ENCODE measurements at places on chromosomes 7 and 10.

- H3K27ac ChIP-seq: peak overlapping the region; percentile 79
- peaks cover 3% of the 10 kb centered on the region for H3K27me3 ChIP-seq
- no peaks in the 10 kb centered on the region for H3K36me3 ChIP-seq
- H3K4me3 ChIP-seq: no peak overlapping the region
- DNase-seq: no peak
These were observed 9.5 kb downstream of the FAM241B start for GRCh38 chr10:69639291-69640195.

DNA sequence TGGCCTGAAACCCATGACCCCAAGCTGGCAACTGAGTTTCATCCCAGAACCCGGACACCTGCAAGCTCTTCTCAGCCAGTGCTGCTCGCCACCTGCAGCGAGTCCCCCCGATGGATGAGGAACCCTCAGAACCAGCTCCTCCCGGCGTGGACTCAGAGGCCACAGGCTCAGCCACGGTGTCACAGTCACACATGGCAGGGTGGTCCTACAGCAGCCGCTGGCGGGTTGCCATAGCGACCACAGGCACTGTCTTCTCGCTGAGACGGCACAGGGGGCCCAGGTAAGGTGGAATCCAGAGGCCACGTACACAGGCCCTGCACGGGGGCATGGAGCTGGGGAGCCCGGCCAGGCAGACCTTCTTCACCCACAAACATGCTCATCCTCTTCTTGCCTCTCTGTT lies 53.4 kb downstream of the DPYSL4 start:
- H3K4me3 ChIP-seq: no peak overlapping the region
- no peak for DNase-seq
- no peaks in the 10 kb centered on the region for H3K4me1 ChIP-seq

- H3K27ac ChIP-seq: no peak overlapping the region
- H3K4me1 ChIP-seq: no peaks in the 10 kb centered on the region
- no peak for DNase-seq
- H3K4me3 ChIP-seq: no peak overlapping the region
- no peaks in the 10 kb centered on the region for H3K27me3 ChIP-seq
These were observed 20.2 kb downstream of the FAM204A start for GRCh38 chr10:118321724-118322575.

DNA sequence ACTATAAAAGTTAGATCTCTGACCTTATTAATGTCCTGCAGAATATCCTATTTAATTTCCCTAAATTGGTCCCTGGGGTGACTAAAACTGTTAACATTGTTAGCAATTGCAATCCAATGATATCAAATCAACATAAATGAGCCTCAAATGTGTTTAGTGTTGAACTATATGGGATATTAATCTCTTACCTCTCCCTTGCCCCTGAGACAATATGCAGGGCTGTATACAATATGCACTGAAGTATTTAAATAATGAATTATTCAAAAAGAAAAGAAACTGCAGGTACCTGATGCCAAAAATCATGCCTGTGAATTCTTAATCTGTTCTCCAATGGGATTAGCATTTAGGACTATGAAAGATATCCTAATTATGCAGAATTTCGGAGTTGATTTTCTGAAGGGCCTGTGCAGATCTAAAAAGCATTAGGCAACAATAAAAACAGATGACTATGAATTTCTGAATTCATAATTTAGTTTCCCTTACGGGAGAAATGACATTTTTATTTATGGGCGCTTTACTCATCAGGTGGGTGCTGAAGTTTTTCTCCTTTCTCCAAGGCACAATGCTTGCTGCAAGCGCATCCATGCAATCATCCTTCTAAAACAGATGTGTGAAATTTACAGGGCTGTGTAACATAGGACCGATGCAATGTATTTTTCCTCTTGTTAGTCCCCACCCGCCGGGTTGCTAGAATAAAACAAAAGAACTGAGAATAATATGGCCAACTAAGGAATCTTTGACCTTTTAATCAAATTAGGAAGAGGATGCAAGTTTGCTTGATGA lies 5.4 kb upstream of the C10orf90 start:
- peaks cover 2% of the 10 kb centered on the region for H3K27me3 ChIP-seq
- H3K4me3 ChIP-seq: no peak overlapping the region

DNA sequence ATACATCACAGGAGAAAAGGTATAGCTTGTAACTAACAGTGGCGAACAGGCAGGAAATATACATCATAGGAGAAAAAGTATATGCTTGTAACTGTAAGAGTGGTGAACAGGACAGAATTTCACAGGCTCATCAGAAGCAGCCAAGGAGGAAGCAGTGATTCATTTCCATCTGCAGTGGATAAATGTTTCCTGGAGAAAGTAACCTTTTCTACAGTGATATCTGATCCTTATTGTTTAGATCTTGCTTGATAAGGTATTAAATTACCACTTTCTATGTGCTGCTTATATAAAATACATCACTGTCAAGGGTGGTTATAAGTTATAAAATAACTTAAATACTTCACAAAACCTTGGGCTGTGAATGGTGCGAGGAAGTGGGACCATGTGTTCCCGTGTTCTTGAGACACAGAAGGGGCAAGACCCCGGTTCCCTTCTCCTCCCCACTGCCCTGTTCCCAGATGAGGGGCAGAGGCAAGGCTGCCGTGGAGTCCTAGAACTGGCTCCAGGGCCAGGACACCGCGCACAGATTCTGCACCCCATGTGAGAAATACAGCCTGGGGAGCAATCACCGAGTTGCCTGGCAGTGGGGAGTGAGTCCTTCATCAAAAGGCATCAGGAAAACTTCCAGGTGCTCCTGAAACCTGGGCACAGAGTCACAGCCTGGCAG lies 135.2 kb downstream of the DIP2C start:
- H3K4me3 ChIP-seq: no peak overlapping the region
- H3K27ac ChIP-seq: no peak overlapping the region
- no peak for DNase-seq
- peaks cover 11% of the 10 kb centered on the region for H3K4me1 ChIP-seq

Measured in osteocyte (in vitro differentiated cells).